M059J (cell line): ENCODE measurements at places on chromosomes 12 and 14. TPM values are rescaled to one million over a fixed set of nuclear protein-coding genes. Genes with fewer than 3 reads are reported as not detected.

Gene SCNN1A
- 1.5 and 4.5 TPM in 2 replicates for total RNA-seq

- no peak for DNase-seq
These were observed 18.9 kb downstream of the PITPNM2 start for GRCh38 chr12:123131879-123132402.

GRCh38 chr12:6208130-6208529, 7.9 kb downstream of the CD9 start:
- no peak for DNase-seq

Gene BCAT1
- total RNA-seq = 31.2 and 33.7 TPM in 2 replicates

- DNase-seq = no peak
These were observed 77.3 kb downstream of the EMP1 start for GRCh38 chr12:13273850-13274249.

DNA sequence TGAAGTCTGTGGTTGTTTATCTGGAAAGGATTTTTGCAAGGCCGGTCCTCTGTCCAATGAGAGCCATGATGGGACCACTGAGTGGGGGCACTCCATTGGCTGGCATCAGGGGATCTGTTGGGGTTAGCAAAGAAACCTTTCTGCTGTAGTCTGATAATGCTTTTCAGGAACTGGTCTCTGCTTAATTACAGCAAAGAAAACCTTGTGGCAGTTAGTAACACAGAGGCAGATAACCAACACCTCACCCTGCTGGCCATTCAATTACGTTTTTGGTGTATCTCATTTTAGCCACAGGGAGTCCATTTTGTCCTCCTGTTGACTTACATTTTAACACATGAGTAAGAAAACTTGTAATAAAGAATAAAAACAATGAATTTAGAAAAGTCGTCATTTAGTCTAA, 629.3 kb upstream of the MDGA2 start:
- DNase-seq = no peak

DNA sequence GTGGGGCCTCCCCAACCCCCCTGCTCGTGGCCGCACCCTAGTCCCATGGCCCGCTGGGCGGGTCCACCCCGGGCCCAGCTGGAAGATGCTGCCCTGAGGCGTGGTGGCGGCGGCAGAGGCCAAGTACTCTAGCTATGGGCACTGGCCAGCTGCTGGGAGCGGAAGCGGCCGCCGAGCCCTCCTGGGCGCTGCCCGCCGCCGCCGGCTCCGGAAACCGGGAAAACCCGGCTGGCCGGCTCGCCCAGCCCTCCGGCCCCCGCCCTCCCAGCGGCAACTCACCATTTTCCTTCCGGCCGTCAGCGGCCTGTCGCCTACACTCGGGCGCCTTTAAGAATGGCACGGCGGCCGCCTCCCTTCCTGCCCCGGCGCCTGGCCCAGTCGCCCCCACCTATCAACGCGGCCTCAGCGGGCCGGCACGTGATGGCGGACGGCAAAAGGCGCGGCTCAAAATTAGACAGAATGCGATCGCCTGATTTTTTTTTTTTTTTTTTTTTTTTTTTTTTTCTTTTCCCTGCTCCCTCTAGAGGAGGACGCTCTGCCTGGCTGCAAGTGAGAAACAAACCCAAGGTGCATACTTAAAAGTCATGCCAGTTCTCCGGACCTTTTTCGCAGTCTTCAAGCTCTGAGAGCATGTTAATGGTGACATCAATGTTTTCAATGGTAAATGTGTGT, at the start of gene GMFB:
Gene GMFB (minus strand): TSS at position 335 of the 672 bp plus-strand sequence. CDS start 53 bp downstream, at position 282.
- DNase-seq = peak; percentile 90

DNA sequence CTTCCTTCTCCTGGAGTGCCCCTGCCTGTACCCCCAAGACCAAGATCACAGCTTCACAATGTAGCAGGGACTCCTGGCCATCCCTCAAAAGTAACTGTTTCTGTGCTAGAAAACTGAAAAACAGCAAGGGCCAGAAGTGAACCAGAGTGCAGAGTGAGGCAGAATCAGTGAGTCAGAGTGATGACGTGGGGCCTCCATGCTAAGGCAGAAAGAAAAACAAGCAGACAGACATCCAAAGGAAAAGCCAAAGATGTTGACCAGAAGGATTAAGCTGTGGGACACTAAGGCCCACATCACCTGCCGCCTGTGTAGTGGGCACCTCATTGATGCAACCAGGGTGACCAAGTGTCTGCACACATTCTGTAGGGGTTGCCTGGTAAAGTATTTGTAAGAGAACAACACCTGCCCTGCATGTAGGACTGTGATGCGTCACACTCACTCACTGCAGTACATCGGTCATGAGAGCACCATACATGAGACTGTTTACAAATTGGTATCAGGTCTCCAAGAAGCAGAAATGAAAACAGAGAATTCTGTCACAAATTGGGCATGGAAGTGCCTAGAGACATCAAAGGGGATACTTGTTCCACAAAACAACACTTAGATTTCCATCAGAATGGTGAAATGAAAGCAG, 51.2 kb downstream of the ARMH4 start:
- peak; percentile 48 for DNase-seq

Gene TOMM20L
- not detected in 2 replicates for total RNA-seq

GRCh38 chr12:92540782-92541423, 161.9 kb upstream of the PLEKHG7 start:
- no peak for DNase-seq

Gene SYCP3
- 0.76 TPM in 1 of 2 replicates, not detected in the other for total RNA-seq

DNA sequence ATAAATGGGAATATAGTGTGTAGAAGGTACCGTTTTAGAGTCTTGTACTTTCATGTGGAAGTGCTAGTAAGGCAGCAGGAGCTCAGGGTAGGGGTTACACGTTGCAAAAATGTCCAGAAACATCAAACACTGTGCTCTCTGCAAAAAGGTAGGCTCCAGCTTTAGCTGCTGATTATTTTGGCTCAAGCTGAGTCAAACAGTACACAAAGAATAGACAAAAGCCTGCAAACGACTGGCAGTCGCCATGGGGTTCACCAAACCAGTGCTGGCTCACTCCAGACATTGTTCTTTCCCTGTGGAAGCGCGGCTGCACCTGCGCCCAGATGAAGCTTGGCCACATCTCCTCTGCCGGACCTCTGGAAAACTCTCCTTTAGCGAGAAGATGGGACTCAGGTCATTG, 45.3 kb upstream of the NAA30 start:
- no peak for DNase-seq

DNA sequence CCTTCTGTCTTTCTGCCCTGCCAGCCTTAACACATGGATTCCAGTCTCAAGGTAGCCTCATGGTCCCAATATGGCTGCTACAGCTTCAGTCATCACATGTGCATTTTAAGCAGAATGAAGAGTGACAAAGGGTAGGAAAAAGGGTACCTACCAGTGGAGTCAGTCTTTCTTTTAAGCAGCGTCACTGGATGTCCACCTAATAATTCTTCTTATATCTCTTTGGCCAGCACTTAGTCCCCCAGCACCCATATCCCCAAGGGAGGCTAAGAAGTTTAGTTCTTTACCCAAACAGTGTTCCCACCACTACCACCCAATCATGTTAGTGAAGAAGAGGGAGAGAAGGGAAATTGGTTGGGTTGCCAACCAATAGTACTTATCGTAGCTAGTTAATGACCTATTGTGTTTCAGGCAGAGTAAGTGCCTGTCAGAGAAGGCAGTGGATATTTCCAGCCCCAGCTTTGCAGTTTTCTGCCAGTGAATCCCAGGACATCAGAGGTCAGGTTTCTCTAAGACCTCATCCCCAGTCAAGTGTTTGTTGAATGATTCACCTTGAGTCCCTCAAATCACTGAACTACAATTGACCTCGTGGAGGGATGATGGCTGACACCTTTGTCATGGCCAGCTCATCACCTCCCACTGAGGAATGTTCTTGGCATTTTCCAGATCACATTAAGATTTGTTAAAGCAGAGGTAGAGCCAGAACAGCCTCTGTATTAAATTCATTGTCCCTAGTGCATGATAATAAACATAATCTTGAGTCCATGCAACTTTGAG, 250.9 kb upstream of the CRY1 start:
- peak; percentile 97 for DNase-seq
